ENCODE measurements at places on chromosomes 12 and 14.

GRCh38 chr12:93266-94005, 26.9 kb downstream of the IQSEC3 start:
- no peak for DNase-seq

- DNase-seq, result peak; percentile 80
Measured at GRCh38 chr14:100317912-100318808, 5.0 kb upstream of the SLC25A47 start.

- DNase-seq, result peak; percentile 37
Measured at GRCh38 chr12:30870491-30871265, 55.9 kb upstream of the TSPAN11 start.

GRCh38 chr12:15540469-15540872, 218.2 kb downstream of the PTPRO start:
- DNase-seq, result no peak

DNA sequence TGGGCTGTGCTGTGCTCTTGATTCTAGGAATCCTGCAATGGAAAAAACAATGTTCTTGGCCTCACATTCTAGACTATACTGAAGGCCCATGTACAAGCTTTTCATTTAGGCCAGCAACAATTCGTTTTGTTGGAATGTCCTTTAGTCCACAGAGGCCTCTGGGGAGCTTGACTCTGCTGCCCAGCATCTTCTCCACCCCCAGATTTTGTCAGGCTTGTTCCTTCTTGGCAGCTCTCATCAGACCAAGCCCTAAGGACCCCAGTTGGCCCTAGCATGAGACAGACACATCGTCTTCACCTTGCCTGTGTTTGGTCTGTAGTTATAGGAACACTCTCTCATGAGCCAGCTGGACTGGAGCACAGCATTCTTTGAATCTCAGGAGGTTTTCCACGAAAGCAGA, 300.1 kb downstream of the VRK1 start:
- no peak for DNase-seq

DNA sequence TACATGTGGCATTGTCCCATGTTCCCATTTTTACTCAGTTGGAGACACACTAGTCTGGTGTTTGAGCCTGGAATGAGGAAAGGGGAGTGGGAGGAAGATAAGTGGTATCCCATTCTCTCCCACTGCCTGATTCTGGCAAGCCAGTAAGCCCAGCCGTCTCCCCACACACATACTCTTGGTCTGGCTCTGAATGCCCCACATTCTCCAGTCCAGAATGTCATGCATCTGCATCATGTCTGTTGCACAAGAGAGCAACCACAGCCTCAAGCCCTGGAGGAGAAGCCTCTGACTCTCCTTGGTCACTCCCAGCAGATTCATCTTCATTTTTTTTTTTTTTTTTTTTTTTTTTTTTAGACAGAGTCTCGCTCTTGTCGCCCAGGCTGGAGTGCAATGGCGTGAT, 48.0 kb downstream of the DRAM1 start:
- no peak for DNase-seq

DNA sequence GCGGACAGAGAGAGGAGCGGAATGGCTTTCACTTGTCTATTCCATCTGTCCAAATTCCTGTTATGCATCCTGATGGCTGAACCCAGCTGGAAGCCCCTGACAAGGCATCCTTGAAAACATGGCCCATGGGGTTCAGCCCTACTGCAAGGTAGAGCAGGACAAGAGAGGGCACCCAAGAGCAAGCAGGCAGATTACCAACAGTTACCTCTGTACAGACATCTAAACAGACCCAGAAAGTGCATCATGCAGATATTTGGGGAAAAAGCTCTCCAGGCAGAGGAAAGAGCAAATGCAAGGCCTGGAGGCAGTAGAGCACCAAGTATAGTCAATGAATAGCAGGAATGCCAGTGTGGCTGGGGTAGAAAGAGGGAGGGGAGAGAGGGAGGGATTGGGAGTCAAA, 407.5 kb downstream of the PCNX1 start:
- DNase-seq, result no peak

- no peak for DNase-seq
Measured at GRCh38 chr12:122865268-122866231, 30.3 kb downstream of the HIP1R start.

GRCh38 chr12:122111089-122111641, 32.6 kb downstream of the MLXIP start:
- no peak for DNase-seq

- no peak for DNase-seq
Measured at GRCh38 chr12:89571491-89572195, 45.8 kb upstream of the POC1B start.

DNA sequence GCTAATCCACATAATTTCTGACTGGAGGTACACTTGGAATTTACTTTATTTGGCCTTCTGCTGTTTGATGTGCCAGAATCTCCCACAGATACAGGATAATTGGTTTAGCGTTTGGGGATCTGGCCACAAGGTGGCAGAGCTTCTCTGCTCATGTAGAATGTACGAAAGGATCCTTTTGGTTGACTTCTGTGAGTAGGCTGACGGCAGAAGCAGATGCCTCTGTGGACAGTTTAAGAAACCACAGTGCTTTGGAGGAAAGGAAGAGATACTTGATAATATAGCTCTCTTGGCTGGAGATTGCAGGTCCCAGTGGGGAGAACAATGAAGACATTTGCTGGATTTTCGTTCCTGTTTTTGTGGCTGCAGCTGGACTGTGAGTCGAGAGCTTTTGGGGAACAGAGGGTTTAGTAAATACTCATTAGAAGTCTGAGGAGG, 75.3 kb upstream of the OR4E1 start:
- peak; percentile 69 for DNase-seq

- DNase-seq, result no peak
Measured at GRCh38 chr14:77508249-77508648, 9.6 kb upstream of the ISM2 start.

DNA sequence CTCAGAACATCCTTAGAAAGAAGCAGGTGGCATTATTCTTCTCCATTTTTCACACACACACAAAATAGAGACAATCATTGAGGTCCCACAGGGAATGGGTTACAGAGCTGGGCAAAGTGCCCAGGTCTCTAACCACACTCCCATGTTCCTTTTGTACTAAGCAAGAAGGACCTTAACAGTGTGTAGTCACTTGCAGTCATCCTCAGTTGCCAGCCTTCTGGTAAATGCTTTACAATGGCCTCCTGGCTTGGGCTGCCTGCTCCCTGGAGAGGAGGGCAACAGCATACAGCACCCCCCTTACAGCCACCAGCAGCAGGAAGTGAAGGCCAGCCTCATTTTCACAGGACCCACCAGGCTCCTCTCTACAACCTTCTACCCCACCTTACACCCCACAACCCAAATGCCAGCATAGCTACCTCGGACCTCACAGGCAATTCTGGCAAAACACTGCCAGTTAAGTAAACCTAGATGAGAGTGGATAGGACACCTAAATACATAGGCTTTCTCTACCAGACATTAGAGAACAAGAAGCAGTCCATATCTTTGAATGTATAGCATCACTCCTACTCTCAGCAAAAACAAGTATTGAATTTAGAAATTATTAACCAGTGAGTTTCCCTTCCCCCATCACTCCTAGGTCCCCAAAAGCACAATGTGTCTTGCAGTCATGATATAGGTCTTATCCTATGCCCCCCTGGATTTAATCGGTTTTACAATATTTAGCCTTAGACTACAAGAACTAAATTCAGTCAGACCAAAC, 88.1 kb downstream of the PPP2R5E start:
- no peak for DNase-seq

GRCh38 chr12:34393821-34394150, 371.5 kb downstream of the ALG10 start:
- peak; percentile 29 for DNase-seq

GRCh38 chr12:45269412-45269751, 53.5 kb downstream of the ANO6 start:
- no peak for DNase-seq
